ENCODE measurements at places on chromosomes 3 and 15.

- no peak for DNase-seq
Measured at GRCh38 chr3:38347421-38348200, 1.0 kb downstream of the XYLB start.

GRCh38 chr15:48647962-48648361, 2.5 kb upstream of the FBN1 start:
- DNase-seq, result no peak

- no peak for DNase-seq
Measured at GRCh38 chr3:188208516-188208981, 54.6 kb downstream of the LPP start.

DNA sequence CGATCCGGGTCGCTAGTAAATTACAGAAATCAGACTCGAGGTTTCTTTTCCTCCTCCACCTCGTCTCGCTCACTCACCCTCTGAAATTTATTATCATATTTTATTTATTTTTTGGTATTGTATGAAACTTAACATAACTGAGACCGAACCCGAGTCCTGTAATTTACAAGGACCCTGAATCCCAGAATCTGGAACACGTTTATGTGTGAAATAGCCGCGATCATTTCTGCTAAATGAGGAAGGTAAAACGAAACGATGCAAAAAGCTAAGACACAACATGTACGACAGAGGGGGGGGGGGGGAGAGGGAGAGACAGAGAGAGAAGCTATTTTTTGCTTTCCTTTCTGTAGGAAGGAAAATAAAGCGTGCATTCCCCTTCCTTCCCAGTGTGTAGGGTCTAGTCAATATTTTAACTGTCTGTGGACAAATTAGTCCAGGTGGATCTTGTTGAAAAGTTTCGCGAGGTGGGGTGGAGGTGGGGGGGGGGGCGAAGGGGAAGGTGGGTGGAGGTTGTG, 1.6 kb downstream of the BBX start:
- DNase-seq, result no peak

GRCh38 chr3:129211345-129211744, 27.6 kb upstream of the CNBP start:
- DNase-seq, result no peak

DNA sequence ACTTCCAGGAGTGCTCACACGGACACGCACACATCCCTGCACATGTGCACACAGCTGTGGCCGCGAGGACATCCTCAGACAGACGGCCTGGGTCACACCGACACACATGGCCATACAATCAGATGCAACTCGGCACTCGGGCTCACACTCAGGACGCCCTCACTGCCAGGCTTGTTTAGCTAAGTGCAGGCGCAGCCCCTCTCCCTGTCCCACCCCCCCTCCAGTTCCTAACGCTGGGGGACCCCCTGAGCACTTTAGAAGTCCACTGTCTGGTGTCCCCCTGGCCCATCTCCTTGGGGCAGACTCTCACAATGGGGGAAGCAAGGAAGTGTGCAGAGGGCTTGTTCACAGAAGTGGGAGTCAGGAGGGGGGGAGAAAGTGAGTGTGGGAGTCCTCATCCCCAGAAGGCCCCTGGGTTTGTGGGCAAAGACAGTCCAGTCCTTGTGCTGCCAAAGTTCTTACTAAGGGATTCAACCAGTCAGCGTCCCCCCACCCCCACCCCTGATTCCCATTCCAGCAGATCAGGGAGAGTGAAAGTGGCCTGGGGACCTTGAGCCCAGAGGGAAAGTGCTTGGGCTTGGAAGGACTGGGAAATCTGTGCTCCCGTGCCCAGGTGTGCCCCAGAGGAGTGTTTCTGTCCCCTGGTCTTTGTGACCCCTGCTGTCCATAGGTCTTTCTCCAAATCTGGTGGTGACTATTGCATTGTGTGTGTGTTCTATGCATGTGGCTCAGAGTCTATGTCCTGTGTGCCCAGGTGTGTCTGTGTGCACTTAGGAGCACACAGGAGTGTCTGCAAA, 767 bp upstream of the GATA2 start:
- DNase-seq, result no peak

- no peak for DNase-seq
Measured at GRCh38 chr3:18499301-18499700, 74.2 kb upstream of the SATB1 start.
